ENCODE measurements at places on chromosomes 5 and 9.
A peak's percentile ranks its signal among the peaks of the same experiment; 100 is the strongest.

GRCh38 chr5:73940026-73940425 is 314.0 kb downstream of the ARHGEF28 start:
- DNase-seq = no peak

DNA sequence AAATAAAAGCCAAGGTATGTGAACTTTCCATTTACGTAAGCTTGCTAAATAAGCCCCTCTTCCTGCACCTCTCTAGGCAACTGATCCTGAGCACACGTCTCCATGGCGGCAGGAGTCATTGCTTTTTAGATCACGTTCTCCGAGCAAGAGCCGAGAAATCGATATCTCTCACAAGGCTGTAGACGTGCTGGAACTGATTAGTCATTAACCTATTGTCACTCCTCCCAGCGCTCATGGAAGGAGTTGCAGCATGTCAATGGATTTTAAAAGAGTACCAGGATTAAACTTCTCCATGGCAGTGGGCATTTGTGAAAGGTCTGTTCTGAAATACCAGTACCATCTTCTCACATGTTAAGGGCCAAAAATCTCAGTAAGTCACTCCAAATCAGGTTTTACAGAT is 4.7 kb upstream of the ADCY2 start:
- no peak for DNase-seq

DNA sequence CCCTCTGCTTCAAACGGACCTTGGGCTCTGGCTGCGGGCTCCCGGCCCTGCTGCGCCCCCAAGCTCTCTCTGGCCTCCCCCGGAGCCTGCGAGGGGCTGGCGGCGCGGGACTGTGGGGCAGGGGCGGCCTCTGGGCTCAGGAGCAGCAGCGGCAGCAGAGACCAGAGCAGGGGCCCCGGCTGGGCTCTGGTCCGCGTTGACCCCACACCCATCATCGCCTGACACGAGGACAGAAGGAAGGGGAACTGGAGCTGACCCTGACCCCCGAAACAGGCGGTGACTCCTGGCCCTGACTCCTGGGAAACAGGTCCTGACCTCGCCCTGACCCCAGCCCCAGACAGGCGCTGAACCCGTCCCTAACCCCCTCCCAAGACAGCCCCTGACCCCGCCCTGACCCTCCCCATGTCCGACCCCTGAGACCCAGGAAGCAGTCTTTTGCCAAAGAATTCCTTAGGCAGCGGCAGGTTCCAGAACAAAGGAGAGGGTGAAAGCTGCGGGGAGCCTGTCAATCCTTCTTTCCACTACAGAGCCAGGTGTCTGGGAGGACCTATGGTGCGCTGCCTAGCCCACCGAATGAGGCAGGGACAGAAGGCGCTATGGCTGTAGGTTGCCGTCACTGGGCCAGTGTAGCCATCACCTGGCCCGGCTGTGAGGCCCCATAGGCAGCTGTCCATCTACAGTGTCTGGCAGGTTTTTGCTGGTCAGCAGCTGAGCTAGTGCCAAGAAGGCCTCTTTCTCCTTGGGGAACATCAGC is 74.7 kb upstream of the SPTLC1 start:
- no peak for DNase-seq

- DNase-seq = no peak
Measured at GRCh38 chr5:98401656-98402055, 371.8 kb upstream of the RGMB start.

DNA sequence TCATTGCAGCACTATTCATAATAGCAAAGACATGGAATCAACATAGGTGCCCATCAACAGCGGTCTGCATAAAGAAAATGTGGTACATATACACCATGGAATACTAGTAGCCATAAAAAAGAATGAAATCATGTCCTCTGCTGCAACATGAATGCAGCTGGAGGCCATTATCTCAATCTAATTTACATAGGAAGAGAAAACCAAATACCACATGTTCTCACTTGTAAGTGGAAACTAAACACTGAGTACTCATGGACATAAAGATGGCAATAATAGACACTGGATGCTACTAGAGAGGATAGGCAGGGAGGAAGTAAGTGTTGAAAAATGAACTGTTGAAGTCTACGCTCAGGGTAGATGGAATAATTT is 203.9 kb upstream of the CDH9 start:
- DNase-seq = no peak

GRCh38 chr5:150410524-150411244 is 2.0 kb downstream of the CD74 start:
- DNase-seq = peak; percentile 47

GRCh38 chr5:34622098-34622400 is 34.1 kb upstream of the RAI14 start:
- no peak for DNase-seq

DNA sequence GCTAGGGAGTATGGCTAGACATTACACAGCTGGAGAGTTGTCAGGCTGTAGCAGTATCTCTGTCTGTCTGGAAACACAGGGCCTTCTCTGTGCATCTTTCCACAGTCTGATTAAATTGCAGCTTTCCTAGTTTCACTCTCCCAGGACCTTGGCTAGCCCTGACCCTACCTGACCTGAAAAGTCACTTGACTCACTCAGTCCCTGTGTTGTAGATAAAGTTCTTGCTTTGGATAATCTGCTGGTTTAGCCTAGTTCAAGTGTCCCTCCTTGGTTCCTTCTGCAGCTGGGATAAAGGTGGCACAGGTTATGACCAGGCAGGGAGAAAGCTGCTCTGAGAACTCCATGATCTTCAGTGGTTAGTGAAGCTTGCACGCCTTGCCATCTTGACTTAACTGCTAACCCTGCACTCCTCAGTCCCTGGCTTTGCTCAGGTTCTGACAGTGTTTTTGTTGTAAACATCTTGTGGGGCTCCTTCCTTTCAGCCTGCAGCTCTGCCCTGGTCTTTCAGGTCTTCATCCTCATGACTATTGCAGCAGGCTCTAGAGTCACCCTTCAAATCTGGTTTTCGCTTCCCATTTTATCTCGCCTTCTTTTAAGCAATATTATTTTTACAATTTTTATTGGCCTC is 101.0 kb downstream of the PIP5K1B start:
- no peak for DNase-seq

DNA sequence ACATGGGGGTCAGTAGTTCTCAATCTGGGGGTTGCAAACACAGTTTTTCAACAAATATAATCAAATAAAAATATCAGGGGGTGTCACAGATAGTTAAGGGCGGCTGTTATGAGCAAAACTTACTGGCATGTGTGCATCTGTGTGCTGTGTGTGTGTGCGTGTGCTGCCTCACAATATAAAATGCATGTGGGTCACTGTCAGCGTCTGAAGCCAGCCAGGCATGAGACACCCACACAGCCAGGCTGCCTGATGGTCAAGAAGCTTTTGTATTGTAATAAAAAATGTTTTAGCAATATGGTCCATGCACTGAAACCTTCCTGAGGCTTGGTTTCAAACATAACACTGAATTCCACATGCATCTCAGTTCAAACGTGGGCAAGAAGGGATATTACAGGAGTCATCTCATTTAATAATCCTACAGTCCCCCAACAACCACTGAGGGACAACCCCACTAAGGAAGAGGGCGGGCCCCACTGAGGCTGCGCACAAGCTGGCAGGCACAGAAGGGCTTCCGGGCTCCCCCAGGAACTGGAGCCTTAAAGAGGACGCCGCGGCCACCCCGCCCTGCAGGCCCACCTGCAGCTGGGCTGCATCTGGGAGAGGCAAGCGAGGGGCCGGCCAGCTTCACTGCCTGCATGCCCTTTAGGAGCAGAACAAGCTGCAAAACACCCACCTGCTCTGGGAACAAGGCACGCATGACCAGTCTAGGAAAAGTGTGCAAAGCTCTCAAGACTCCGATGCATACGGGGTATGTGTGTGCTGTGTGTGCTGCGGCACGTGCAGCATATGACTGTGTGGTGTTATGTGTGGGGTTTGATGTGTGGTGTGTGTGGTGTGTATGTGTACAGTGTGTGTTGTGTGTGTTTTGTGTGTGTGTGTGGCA is 14.1 kb downstream of the SEMA4D start:
- DNase-seq = no peak

DNA sequence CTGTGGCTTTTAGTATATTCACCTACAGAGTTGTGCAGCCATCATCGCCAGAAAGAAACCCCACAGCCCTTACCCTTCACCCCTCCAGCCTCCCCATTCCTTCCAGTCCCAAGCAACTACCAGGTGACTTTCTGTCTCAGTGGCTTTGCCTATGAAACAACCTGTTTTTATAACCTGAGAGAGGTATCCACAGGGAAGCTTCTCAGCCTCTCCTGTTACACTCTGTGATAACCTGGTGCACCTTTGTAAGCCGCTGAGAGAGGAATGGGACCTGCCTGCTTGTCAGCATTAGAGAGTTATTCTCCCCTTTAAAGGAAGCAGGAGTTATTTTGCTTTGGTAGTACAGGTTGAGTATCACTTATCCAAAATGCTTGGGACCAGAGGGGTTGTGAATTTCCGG is 93.6 kb downstream of the TRIO start:
- no peak for DNase-seq

DNA sequence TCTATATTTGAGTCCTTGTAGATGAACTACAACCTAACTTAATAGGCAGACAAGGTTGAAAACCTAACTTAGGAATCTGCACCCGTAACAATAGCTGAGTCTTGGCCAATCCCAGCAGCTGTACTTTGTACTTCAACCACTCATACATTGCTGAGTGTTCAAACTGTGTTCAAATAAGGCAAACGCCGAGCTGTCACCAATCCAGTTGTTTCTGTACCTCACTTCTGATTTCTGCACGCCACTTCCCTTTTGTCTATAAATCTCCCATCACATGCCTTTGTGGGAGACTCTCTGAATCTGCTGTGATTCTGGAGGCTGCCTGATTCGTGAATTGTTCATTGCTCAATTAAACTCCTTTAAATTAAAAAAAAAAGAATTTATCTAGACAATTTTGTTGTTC is 167.8 kb upstream of the TUT7 start:
- DNase-seq = no peak

DNA sequence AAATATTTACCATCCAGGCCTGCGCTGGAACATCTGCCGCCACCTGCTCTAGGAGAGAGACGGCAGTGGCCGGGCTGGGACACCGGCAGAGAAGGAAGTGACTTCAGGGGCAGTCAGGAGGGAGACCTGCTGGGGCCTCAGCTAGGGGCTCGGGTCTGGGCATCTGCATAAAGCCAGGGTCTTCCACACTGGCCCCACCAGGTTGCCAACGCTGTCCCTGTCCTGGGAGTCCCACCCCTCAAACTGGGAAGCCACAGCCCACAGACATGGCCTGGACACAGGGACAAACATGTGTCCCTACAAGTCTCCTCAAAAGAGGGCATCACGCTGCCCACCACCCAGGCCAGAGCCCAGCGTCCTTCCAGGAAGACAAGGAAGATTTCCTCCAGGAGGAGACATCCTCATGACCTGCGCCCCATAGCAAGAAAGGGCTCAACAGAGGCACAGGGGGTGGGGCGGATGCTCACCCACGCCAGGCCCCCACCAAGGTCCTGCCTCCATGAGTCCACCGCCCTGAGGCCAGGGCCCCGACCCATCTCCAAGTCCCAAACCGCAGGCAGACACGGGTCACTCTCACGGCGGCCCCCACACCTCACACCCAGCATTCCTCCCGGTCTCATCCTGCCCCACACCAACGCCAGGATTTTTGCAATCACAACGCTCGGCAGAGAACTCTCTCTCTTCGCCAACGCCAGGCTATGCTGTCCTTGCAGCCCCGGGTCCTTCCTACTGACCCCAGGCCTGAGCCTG is 9.0 kb downstream of the VAV2 start:
- DNase-seq = no peak

DNA sequence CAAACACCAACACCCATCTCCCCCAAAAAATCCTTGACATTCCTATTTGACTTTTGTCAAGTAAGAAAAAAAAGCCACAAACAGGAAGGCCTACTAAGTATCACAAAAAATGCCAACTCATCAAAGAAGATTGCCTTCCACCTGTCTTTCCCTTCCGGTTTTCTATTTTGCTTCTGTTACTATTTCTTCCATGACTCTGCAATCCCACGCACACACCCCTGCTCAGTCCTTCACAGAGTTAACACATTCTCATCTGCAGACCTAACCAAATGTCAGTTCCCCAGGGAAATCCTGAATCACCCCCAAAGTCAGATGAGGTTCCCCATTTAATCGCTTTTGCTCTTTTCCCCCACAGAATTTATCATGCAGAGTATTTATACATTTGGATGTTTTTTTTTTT is 15.1 kb downstream of the LPAR1 start:
- no peak for DNase-seq

DNA sequence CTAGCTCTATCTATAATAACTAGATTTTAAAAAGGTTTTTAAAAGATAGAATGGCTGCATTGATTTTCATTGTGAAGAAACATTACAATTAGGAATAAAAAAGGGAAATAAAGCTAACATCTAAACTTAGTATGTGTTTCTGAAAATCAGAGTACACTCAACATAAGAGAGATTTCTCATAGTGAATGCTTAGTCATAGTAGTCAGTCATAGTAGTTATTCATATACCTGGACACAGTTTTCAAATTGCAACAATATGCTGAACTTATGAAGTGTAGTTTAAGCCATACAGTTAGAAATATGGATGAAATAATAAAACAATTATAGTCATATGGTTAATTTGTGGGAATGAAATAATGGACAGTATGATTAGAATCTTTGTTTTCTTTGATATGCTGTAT is 273.0 kb upstream of the CTNND2 start:
- DNase-seq = no peak

DNA sequence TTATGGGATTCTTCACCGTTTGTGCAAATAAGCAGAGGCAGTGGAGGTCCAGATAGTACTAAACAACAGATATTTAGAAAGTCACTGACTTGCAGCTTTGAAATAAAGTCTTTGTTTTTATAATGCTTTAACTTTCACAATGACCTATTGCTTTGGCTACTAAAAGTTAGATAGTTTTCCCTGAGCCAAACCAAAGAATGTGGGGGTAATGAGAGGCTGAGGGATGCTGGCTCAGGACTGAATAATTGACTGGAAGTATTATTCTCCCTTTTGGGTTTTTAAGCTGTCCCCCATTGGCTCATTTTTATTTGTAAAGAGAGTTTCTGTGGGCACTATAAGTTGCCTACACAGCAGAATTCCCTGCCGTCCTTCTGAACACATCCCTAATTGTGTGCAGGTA is 99.2 kb upstream of the ACTBL2 start:
- no peak for DNase-seq

- DNase-seq = no peak
Measured at GRCh38 chr5:135391869-135392255, 7.2 kb downstream of the MACROH2A1 start.

DNA sequence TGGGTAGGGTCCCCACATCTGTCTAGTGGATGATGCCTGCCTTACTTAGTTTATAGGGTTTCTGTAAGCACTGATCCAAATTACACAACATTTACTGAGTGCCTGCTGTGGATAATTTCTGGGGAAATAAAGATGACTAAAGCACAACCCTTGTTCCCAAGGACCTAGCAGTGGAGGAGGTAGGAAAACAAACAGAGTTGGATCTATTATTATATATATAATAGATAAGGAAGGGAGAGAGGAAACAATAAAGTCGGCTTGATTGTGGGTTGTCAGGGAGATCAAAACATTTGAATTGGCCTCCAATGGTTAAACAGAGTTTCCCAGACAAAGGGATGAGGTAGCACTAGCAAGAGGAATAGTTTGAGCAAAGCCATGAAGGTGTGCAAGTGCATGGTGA is 14.0 kb downstream of the IL33 start:
- DNase-seq = no peak

GRCh38 chr5:1973391-1974013 is 90.8 kb upstream of the IRX4 start:
- no peak for DNase-seq

GRCh38 chr5:5483350-5483749 is 60.9 kb downstream of the ICE1 start:
- DNase-seq = no peak

Data from hypothalamus (tissue), 51 donors.